ENCODE measurements at places on chromosomes 3 and 15. TPM values are rescaled to one million over a fixed set of nuclear protein-coding genes. Genes with fewer than 3 reads are reported as not detected.
A peak's percentile ranks its signal among the peaks of the same experiment; 100 is the strongest.

Gene DNAH1
- 2.5 TPM for total RNA-seq

Gene ACOX2
- total RNA-seq = 1.8 TPM

Gene SLC41A3
- total RNA-seq = 55.3 TPM

Gene CCDC39
- total RNA-seq = not detected

Gene TM6SF1
- total RNA-seq = 46.6 TPM

Gene MAP1A
- 1.4 TPM for total RNA-seq

Gene TYRO3
- total RNA-seq = 6.3 TPM

Gene SLC6A11
- not detected for total RNA-seq

Gene PCLAF
- total RNA-seq = 49.8 TPM

Gene GP9
- not detected for total RNA-seq

Gene MTFMT
- 14.6 TPM for total RNA-seq

Gene GOLGA8O
- total RNA-seq = 0.20 TPM

Gene UBE3A
- total RNA-seq = 70.2 TPM

DNA sequence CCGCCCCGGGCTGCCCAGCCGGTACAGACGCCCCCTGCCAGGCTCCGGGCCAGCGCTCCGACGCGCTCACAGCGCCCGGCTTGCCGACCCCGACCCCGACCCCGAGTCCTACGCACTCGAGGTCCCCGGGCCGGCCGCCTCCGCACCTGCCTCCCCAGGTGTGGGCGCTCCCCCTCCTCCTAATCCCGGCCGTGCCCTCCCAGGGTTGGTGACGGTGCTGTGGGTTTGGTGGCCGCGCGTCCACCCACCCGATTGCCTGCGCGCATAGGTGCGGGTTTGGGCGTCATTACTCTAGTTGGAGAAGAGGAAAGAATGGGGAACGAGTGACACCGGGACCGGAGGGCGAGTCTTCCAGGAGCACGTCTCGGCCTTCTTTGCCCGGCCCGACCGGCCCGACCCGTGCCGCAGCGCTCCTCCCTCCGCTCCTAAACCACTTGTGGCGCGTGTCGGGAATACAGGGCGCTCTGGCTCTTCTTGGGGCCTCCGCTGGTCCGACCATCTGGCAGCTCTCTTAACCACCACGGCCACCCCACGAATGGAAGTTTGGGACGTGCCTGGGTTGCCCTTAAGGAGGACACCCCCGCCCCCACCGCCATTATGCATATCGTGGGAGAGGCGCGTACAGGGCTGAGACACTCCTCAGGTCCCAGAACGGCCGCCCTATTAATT lies 810 bp upstream of the THRB start:
- DNase-seq = no peak

GRCh38 chr3:128229106-128229857 lies 76.0 kb downstream of the EEFSEC start:
- DNase-seq = no peak

- DNase-seq = no peak
Measured at GRCh38 chr15:60264088-60264487, 133.7 kb downstream of the ANXA2 start.

GRCh38 chr15:30824518-30825195 lies 79.1 kb upstream of the FAN1 start:
- no peak for DNase-seq

DNA sequence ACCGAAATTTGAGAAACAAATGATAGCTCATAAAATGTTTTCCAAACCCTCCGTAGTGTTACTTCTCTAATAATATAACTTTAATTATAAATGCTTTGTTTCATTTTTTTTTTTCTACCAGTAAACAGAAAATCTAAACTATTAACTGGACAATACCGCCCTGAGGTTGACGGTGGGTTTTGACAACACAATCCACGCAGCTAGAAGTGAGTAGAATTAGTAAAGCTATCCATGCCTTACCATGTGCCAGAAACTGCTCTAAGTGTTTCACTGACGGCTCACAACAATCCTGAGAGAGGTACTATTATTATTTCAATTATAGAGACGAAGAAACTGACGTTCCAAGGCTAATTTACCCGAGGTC lies 410 bp downstream of the NDUFAF1 start:
- DNase-seq = no peak

GRCh38 chr3:58528629-58529028 lies 8.4 kb downstream of the ACOX2 start:
- DNase-seq = peak; percentile 45

- DNase-seq = no peak
Measured at GRCh38 chr3:186551387-186551786, 7.2 kb upstream of the CRYGS start.

GRCh38 chr3:20478436-20478835 lies 292.4 kb upstream of the SGO1 start:
- no peak for DNase-seq

DNA sequence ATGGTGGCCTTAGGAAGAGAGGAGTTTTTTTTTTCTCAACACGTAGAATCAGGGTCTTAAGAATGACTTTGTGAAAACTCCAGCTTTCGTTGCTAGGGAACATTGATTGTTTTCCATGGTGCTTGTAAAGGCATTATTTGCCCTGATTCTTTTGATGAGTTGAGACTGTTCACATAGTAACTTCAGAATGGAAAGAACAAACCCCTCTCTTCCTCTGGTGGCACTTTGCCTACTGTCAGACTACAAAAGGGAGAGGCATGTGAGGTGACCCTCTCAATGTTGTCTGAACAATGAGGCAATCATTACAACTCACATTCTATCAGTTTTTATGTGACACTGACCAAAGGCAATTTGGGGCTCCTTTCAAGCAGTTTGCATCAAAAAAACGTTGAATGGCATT lies 477.8 kb downstream of the FGF12 start:
- DNase-seq = no peak

DNA sequence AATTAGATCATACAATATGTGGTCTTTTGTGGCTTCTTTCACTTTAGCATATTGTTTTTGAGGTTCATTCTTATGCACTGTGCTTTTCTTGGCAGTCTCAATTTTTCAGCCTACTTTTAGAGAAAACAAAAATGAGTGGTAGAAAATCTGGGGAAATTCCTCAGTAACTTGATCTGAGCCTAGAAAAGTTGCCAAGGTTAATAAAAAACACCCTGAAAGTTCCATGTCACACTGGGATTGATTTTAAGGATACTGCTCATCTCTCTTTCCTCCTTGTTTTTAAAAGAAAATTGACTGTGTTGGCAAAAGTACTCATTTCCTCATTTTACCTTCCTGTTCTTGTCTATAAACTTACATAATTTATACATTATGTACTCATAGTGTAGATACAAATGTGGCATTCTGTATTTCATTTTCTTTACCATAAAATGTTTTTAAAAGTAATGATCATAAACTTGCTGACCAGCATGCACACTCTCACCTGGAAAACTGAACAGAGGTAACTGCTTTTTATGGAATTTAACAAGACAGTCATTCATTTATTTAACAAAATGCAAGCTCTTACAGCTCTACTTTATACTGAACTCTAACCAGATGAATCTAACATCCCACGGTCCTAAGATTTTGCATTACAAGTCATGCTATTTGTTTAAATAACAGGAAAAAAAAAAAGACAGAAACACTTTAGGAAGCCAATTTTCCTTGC lies 28.6 kb upstream of the SH3BP5 start:
- DNase-seq = no peak

- no peak for DNase-seq
Measured at GRCh38 chr3:197833930-197834715, 43.1 kb downstream of the LRCH3 start.

DNA sequence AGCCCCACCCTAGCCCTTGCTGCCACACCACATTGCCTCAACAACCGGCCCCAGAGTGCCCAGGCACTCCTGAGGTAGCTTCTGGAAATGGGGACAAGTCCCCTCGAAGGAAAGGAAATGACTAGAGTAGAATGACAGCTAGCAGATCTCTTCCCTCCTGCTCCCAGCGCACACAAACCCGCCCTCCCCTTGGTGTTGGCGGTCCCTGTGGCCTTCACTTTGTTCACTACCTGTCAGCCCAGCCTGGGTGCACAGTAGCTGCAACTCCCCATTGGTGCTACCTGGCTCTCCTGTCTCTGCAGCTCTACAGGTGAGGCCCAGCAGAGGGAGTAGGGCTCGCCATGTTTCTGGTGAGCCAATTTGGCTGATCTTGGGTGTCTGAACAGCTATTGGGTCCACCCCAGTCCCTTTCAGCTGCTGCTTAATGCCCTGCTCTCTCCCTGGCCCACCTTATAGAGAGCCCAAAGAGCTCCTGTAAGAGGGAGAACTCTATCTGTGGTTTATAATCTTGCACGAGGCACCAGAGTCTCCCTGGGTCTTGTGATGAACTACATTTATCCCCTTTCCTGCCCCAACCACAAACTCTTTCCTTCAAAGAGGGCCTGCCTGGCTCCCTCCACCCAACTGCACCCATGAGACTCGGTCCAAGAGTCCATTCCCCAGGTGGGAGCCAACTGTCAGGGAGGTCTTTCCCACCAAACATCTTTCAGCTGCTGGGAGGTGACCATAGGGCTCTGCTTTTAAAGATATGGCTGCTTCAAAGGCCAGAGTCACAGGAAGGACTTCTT lies 39.1 kb downstream of the MESD start:
- DNase-seq = no peak

DNA sequence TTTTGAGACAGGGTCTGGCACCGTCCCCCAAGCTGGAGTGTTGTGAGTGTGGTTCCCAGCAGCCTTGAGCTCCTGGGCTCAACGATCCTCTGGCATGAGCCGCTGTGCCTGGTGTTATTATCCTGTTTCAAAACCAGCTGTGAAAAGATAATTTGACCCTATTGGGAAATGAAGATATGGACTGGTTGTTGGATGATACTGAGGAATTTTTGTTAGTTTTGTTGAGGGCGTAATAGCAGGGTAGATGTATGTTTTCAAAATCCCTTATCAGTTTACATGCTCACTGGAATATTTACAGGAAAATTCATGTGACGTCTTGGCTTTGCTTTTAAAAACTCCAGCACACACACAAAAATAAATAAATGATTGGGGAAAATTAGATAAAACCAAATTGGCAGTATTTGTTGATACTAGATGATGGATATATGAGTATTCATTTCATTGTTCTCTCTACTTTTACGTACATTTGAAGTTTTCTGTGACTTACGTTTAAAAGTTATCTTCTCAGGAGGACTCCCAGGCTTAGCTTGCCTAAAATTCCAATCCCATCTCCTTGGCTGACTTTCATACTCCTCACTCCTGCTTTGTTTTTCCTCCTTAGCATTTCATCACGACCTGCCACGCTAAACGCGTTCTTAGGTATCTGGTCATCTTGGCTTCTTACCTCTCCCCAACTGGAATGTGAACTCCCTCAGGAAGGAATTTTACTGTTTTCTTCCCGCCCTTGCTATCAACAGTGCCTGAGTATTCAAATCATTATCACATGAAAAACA lies 56.8 kb upstream of the TFRC start:
- no peak for DNase-seq

GRCh38 chr3:187572441-187572840 lies 97.8 kb downstream of the SST start:
- no peak for DNase-seq

- DNase-seq = no peak
Measured at GRCh38 chr3:118165413-118165812, 869.2 kb downstream of the IGSF11 start.

DNA sequence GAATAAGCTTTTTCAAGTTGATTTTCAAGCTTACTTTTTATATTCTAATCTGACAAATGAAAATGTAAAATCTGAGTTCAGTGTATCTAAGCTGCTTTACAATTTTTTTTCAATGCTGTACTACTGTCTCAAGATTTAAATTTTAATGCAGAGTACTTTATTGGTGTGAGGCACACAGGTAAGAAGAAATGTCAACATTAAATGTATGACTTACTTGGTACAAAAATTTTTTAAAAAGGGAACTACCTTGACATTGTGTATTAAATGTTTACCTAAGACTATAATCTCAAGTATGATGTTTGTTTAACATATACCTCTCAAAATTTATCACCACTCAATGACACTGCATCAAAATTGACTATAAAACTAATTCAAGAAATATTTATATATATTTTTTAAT lies 62.7 kb downstream of the NECTIN3 start:
- DNase-seq = no peak

DNA sequence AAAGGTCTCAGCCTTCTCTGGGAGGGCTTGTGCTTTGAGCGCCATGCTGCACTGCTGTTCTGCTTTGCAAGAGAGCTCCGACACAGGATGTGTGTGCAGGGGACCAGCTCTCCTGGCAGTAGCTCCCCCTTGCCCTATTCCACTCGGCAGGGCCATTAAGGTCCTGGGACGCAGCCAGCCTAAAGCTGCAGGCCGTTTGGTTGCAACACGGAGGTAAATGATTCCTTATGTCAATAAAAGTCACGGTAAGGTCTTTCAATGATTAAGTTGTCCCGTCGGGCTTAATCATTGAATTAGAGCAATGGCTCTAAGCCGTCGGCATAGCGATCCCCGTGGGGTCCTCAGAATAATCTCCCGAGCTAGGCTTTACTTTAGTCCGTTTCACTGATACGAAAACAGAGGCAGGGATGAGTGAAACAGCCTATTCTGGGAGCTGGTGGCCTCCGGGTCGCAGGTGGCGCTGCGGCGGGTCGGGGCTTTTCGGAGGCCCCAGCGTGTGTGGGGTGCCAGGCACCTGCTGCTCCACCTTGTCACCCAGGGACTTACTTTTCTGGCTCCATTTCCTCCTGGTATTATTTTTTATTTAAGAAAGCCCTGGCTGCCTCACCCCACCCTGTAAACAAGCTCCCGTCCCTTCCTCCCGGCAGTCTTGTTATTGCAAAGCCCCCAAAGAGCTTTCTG lies 525.2 kb downstream of the OCA2 start:
- DNase-seq = no peak

- no peak for DNase-seq
Measured at GRCh38 chr3:189325454-189325853, 153.7 kb downstream of the TPRG1 start.

DNA sequence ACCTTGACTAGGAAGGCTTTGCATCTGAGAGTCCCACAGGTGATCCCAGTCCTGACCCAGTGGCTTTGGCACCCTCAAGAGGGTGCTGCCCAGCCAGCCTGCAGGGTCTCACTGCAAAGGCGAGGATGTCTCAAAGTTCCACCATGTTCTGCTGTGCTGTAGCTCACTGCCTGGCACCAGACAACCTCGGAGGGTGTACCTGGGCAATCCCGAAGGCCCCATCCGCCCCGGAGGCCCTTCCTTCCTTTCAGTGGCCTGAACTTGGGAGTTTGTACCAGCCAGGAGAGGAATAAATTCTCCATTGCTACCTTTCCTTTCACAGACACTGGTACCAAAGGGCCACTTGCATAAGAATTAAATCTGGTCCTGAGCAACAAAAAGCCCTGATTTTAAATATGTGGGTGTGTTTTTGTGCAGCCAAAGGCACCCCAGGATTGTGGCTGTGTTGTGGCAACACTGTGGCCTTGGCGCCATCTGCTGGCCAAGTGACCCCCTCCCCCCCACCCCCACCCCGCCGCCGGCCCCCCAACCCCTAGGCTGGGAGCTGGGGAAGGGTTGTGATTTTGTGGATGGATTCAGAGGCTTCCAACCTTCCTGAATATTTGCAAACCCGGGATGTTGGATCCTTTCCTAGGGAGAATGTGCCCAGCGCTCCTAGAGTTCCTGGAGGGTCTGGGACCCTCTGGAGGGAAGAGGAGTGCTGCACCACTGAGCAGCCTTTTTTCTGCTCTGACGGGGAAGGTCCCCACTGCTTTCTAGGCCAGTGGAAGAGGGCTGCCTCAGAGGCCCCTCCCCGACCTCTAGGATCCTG lies 9.7 kb upstream of the PTPN23 start:
- DNase-seq = no peak
